ENCODE measurements at places on chromosomes 12 and 14.

DNA sequence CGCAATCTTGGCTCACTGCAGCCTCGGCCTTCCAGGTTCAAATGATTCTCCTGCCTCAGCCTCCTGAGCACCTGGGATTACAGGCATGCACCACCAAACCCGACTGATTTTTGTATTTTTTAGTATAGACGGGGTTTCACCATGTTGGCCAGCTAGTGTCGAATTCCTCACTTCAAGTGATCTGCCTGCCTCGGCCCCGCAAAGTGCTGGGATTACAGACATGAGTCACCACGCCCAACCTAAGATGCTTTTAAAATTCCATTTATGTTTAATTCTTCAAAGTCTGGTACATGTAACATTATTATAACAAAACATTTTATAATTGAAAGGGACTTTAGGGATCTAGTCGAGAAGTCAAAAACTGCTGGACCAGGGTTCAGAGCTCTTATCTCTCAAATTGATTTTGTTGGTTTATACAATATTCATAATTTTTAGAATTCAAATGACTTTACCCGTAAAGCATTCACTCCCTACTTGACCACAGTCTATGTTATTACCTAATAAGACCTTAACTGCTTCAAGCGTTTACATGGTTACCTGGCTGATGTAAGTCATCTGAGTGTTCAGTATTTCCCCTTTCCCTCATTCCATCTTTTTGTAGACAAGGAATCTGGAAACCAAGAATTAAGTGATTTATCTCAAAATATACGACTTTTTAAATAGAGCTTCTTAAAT is 28.2 kb downstream of the RAP1B start:
- DNase-seq, result no peak

- DNase-seq, result no peak
These were observed 86.9 kb downstream of the RIN3 start for GRCh38 chr14:92600318-92601053.

- DNase-seq, result no peak
These were observed 3.4 kb downstream of the KCNA5 start for GRCh38 chr12:5047094-5047493.

GRCh38 chr14:72104011-72104613 is 171.9 kb downstream of the RGS6 start:
- DNase-seq, result peak; percentile 13

DNA sequence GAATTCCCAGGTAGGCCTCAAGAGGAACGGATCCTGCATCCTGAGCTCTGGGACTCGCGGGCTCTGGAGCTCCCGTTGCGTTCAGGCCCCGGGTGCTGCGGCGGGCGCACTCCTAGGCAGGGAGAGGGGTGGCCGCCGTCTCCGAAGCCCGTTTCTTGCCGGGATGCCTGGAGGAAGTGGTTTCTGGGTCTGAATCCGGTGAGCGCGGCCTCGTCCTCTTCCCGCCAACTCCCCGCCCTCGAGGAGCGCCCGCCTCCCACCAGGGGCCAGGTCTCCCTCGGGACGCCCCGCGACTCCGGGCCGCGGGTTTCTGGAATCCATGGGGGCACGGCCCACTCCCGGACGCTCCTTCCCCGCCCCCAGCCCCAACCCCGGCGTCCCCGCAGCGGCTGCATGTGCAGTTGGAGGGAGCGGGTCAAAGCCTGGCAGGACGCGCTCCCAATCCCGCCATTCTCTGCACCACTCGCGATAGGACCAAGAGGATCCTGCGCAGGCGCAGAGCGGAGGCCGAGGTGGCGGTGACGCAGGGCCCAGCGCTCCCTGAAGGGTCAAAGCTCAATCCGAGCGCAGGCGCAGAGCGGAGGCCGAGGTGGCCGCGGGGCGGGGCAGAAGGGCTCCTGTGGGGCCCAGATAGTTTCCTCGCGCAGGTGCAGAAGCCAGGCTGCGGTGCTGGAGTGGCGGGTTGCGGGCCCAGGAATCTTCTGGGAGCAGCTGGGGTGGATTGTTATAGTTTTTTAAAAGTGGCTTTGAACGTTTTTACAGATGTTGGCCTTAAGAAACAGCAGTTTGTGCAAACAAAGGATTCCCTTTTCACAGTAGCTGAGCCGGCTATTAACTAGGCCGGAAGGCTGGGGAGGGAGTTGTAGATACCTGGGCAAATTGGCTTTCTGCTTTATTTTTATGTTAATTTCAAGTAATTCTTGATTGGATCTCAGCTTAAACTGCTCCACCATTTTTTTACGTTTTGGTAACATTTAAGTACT is 796.4 kb downstream of the AACS start:
- no peak for DNase-seq

DNA sequence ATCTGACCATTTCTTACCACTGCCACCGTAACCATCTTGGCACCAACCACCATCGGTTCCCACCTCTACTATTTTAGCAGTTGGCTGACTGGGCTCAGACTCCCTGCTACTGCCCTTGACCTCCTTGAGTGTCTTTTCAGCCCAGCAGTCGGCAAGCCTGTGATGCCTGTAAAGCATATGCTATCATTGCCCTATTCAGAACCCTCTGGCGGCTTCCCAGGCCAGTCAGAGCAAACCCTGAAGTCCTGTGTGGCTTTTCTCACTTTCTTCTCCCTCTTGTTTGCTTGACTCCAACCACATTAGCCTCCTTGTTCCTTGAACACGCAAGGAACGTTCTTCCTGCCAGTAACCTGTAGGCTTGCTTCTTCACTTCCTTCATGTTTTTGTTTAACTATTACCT is 6.2 kb downstream of the IRAK3 start:
- no peak for DNase-seq

DNA sequence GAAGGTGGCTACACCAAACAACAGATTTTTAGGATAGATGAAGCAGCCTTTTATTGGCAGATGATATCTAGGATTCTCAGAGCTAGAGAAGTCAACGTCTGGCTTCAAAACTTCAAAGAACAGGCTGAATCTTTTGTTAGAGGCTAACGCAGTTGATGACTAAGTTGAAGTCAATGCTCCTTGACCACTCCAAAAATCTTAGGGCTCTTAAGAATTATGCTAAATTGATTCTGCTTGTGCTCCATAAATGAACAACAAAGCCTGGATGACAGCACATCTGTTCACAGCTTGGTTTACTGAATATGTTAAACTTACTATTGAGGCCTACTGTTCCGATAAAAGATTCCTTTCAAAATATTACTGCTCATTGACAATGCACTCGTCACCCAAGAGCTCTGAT is 13.0 kb upstream of the CDKN3 start:
- DNase-seq, result no peak

- DNase-seq, result peak; percentile 7
These were observed 707.5 kb upstream of the TMEM132C start for GRCh38 chr12:127559349-127560040.

- DNase-seq, result no peak
These were observed 7.6 kb downstream of the ADSS1 start for GRCh38 chr14:104731320-104732294.

- DNase-seq, result no peak
These were observed 544 bp downstream of the ABCD4 start for GRCh38 chr14:74302152-74302628.

- no peak for DNase-seq
These were observed 421.8 kb upstream of the PDE3A start for GRCh38 chr12:19946550-19946949.

DNA sequence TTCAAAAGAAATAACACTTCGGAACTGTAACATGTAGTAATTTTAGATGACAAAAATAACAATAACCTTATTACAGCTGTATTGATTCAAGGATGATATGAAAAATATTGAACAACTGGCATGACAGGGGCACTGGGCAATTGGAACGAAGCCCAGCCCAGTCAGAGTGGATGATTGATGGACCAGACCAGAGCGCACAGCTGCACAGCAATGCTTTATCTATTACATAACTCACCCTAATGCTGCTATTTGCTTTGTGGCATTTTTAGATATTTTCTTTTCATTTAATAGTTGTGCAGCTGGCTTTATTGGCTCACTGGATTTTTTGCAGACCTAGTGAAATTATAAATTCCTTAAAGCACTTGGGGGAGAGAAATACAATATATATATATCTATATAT is 26.9 kb upstream of the FERMT2 start:
- DNase-seq, result no peak

DNA sequence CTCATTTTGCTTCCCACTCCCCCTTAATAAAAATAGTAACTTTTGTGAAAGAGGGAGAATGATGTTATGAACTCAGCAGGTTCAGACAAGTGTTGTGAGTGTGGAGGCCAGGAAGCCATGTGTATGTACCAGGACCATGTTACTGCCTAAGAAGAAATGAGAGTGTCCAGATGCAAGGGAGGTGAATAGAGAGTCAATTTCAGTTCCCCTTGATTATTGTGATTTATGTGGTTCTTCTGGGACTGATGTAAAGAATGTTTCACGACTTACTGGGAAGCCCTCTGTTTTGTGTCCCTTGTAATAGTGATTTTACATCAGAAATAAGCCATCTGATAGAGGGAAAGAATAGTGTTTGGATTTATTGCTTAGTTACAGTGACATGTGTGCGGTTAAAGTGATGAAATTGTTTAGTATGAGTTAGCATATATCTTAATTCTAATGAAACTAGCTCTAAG is 32.5 kb downstream of the FBXO34 start:
- no peak for DNase-seq

GRCh38 chr12:7934889-7935492 is 996 bp downstream of the SLC2A3 start:
- no peak for DNase-seq

- DNase-seq, result no peak
These were observed 15.3 kb downstream of the EP400 start for GRCh38 chr12:131965073-131965472.

DNA sequence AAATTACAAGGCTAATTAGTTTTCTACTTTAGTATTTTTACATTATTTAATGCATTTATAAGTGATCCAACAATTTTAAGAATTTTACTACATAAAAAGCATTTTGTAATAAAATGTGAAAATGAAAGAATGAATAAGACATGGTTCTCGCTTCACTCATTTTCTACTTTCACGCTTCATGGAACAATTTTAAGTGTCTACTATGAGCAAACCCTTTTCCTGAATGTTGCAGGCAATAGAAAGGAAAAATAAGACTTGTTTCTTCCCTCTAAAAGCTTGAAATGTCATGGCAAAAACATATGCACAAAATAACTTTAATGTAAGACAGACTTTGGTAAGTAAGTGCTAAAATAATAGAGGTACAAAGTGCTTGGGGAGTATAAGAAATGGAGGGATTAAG is 205.7 kb upstream of the HMGA2 start:
- no peak for DNase-seq

DNA sequence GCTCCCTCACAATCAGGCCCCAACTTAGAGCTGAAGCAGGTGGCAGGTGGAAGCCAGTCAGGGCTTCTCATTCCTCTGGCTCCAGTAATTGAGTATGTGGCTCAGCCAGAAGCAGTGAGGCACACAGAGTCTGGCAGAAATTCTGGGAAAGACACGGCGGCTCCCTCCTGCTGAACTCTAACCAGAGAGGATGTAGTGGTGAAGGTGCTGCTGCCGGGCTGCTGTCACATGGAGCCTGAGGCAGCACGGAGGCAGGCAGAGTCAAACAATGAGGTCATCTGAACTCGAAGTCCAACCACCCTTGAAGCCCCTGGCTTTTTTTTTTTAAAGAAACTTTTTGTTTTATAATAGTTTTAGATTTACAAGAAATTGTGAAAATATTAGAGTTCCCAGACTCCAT is 33.4 kb upstream of the SMOC1 start:
- no peak for DNase-seq
